Keratinocyte (primary cell): ENCODE measurements at places on chromosomes 1 and 21. TPM values are rescaled to one million over a fixed set of nuclear protein-coding genes. Genes with fewer than 3 reads are reported as not detected.

Gene TMEM269
- polyA plus RNA-seq = 0.12 TPM in 1 of 3 replicates, not detected in the others

Gene KCNA2
- polyA plus RNA-seq = 0.03 to 0.10 TPM in 2 of 3 replicates, not detected in the other

Gene SLC66A1
- 8.0 to 16.5 TPM (median 11.6 TPM) in 3 replicates for polyA plus RNA-seq

Gene LRRIQ3
- 0.94 to 1.8 TPM (median 1.1 TPM) in 3 replicates for polyA plus RNA-seq

Gene NBPF4
- not detected in 3 replicates for polyA plus RNA-seq

Gene ROR1
- 9.2 to 10.4 TPM (median 9.4 TPM) in 3 replicates for polyA plus RNA-seq

Gene SPATA21
- 0.04 TPM in 1 of 3 replicates, not detected in the others for polyA plus RNA-seq

Gene SETD4
- 15.1 to 16.8 TPM (median 15.8 TPM) in 3 replicates for polyA plus RNA-seq

Gene RIPK4
- 16.6 to 23.4 TPM (median 18.4 TPM) in 3 replicates for polyA plus RNA-seq

Gene LCA5L
- 0.74 to 0.96 TPM (median 0.94 TPM) in 3 replicates for polyA plus RNA-seq

Gene ATAD3A
- polyA plus RNA-seq = 19.9 to 23.0 TPM (median 22.0 TPM) in 3 replicates

Gene ZNF697
- polyA plus RNA-seq = 3.3 to 4.7 TPM (median 4.0 TPM) in 3 replicates

Gene DCST1
- 0.05 TPM in 1 of 3 replicates, not detected in the others for polyA plus RNA-seq

Gene FLG
- polyA plus RNA-seq = 8.7 to 8.8 TPM (median 8.8 TPM) in 3 replicates

Gene ATP13A2
- 19.7 to 56.4 TPM (median 36.3 TPM) in 3 replicates for polyA plus RNA-seq

Gene IL19
- polyA plus RNA-seq = not detected in 3 replicates

Gene SPRR2A
- 4.7 to 21.5 TPM (median 5.5 TPM) in 3 replicates for polyA plus RNA-seq

Gene ITLN2
- polyA plus RNA-seq = 0.22 to 0.59 TPM (median 0.39 TPM) in 3 replicates

Gene MLLT11
- 8.8 to 16.4 TPM (median 10.8 TPM) in 3 replicates for polyA plus RNA-seq

Gene TRNP1
- 130 to 166 TPM (median 164 TPM) in 3 replicates for polyA plus RNA-seq

Gene TSPEAR
- polyA plus RNA-seq = 0.07 to 0.12 TPM in 2 of 3 replicates, not detected in the other

Gene ARMH1
- 0.19 to 1.5 TPM (median 0.22 TPM) in 3 replicates for polyA plus RNA-seq

Gene FAM72B
- polyA plus RNA-seq = 1.2 to 5.6 TPM (median 2.5 TPM) in 3 replicates

Gene CHODL
- polyA plus RNA-seq = 0.80 to 1.6 TPM (median 1.4 TPM) in 3 replicates

Gene TFF2
- polyA plus RNA-seq = not detected in 3 replicates

Gene MRPL37
- polyA plus RNA-seq = 30.9 to 31.7 TPM (median 31.0 TPM) in 3 replicates

Gene FAM72D
- 0.36 to 3.0 TPM (median 1.1 TPM) in 3 replicates for polyA plus RNA-seq
